CD4-positive, alpha-beta T cell treated with Interleukin-21 for 1 hour (primary cell): ENCODE measurements at places on chromosomes 4 and X.

DNA sequence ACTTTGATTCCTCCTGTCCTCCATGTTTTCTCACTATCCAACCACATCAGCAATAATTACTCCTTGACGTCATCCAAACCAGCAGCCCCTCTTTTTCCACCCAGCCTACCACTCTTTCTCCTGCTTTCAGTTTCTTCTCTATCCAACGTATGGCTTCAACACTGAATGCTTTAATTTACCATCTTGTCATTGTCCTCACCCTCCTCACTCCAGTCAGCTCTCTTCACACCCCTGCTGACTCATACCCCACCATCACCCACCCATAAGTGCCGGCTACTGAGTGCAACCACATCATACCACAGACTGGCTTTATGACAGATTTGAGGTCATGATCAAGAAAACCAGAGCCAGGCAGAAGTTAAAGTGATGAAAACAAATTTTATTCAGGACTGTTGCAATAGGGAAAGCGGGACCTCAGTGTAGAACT lies 9.8 kb upstream of the ANXA5 start:
- peak; percentile 58 for DNase-seq

DNA sequence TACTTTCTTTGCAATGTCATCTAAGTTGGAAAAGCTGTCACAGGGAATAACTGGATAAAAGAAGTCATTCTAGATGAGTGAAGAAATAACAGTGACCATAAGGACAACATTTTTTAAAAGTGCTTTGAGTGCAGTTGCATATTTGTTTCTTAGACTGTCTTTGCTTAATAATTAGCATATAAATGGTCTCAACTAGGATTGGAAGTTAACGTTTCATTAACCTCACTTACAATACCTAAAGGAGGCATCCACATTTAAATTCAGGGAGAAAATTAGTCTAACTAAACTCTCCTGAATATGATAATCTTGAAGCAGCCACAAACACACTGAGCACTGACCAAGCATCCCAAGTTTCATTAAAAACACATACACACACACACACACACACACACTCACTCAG lies 780.7 kb downstream of the PCDH18 start:
- DNase-seq, result no peak

- no peak for DNase-seq
Observed at GRCh38 chr4:41256131-41256739, 493 bp upstream of the UCHL1 start.

- DNase-seq, result no peak
Observed at GRCh38 chrX:123665197-123665596, 67.7 kb downstream of the THOC2 start.

- DNase-seq, result no peak
Observed at GRCh38 chrX:63884821-63885790, 100.1 kb upstream of the ARHGEF9 start.

DNA sequence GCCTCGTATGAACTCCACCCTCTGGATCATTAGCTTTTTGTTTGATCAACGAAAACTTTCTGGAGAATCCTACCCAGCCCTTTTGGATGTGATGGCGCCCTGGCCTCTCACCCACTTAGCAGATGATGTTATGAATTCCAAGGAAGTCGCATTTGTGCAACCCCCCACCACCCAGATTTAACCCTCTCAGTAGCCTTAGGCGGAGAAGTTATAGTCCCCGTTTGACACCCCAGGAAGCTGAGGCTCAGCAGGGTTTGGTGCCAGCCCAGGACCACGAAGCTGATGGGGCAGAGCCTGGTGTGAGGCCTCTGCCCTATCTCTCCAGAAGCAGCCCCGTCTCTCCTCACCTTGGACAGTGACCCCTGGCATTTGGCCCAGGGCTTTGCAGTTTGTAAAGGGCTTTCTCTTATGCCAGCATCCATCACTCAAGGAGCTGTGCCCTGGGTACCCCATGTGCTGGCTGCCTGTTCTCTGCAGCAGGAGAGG lies 1.0 kb downstream of the WFS1 start:
- DNase-seq, result no peak

DNA sequence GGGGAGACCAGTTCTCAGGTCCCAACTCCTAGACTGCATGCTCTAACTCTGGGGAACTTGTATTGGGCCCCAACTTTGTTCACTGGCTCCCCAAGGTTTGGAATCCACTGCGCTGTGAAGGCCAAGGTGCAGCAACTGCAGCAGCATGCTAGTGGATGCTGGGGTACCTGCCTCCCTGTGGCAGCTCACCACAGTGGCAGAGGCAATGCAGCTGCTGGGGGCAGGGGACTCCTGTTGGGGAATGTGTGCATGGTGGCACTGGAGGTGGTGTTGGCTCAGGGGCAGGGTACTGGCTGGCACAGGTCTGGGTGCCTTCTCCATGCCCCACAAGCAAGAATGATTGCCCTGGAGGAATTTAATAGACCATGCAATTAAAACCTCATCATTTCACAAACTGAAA lies 493.4 kb upstream of the GALNT7 start:
- DNase-seq, result no peak

- no peak for DNase-seq
Observed at GRCh38 chrX:14411326-14411725, 118.0 kb upstream of the GLRA2 start.

DNA sequence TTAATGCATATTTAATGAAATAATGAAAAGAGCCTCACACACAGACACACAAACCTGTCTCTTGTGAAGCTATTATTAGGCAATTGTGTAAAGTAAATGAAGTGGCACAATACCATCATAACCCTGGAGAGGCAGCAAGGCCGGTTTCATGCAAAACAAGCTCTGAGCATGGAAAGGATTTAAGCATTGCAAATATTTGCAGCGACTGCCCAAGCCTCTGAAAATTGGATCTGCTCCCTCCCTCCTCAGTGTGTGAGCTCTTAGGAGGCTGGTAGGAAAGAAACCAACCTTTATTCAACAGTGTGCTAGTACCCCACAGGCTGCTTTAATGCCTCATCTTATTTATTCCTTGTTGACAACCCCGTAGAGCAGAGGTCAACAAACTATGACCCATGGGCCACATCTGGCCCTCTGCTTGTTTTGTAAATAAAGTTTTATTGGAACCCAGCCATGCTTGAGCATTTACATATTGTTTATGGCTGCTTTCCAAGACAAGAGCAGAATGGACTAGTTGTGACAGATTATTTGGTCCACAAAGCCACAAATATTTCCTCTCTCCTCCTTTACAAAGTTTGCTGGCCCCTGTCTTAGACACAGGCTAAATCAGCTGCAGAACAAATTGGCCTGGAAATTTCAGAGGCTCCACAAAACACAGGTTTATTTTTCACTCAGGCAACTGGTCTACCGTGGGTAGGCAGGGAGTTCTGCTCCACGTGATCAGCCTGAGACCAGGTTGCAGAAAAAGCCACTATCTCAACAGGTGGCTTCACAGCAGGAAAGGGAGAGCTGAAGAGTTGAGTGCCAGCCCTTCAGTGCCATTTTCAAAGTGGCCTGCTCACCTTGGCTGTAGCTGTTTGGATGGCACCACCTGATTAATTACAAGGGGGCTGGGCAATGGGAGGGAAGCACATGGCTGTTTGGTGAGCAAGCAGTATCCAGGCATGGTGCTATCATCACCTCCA lies 16.8 kb downstream of the RS1 start:
- no peak for DNase-seq

GRCh38 chr4:88628746-88629145 lies 36.5 kb downstream of the HERC3 start:
- DNase-seq, result no peak

DNA sequence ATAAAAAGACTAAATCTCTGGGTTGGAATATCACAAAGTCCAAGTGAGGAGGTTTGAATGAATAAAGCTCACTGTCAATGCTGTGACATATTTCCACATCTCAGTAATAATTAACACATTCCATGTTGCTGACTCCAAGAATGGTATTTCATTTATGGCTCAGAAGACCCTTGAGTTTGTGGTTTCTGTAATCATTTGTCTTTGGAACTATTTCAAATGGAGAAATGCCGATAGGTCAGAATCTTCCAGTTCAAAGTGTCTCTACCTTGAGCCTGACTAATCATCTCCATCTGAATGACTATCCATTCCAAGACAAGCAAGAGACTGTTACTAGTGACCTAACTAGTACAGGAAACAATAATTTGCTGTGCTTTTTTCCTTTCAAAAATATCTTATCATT lies 24.2 kb upstream of the SLC2A9 start:
- no peak for DNase-seq

DNA sequence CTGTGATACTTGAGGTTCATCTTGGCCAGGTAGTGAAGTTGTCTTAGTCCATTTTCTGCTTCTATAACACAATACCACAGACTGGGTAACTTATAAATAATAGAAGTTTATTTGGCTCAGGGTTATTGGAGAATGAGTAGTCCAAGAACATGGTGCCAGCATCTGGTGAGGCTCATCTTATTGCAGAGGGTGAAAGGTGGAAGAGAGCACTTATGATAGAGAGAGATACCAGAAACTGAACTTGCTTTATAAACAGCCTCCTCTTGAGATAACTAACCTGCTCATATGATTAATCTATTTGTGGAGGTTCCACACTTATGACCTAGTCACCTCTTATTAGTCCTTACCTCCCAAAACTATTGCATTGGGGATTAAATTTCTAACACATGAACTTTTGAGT lies 1.6 kb downstream of the C4orf51 start:
- no peak for DNase-seq

- DNase-seq, result no peak
Observed at GRCh38 chr4:138056541-138056940, 185.6 kb downstream of the SLC7A11 start.

GRCh38 chr4:76363556-76364290 lies 57.2 kb downstream of the STBD1 start:
- no peak for DNase-seq

DNA sequence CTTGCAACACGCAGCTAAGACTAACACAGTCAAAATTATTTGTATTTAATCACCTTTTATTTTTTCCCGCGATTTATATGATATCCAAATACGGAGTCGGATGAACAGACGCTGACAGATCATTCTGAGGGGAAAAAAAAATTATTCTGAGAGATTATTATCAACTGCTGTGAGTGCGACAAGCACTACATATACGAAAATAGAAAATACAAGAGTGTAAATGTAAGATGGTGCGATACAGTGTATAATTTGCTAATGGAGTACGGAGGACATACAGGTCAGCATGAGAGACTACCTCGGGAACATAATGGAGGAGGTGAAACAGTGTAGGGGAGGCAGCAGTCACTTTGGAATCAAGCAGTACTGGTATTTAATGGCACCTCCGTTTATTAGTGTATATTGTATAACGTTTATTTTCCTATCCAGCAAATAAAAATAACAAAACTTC lies 2.8 kb upstream of the LIN54 start:
- no peak for DNase-seq

DNA sequence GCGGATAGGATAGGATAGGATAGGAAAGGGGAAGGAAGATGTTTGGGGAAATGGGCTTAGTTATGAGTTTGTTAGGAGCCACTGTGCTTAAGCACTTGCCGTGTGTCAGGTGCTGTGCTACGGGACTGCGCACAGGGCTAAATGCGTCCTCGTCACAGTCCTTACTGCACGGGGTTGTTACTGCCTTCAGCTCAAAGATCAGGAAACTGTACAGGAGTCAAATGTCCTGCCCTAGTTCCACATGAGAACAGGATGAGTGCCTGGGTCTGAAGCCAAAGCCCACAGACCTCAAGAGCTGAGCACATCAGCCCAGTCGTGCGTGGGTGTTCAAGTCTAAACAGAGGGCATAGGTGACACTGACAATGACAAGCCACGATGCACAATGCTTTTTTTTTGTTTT lies 15.0 kb downstream of the ACSL1 start:
- no peak for DNase-seq

DNA sequence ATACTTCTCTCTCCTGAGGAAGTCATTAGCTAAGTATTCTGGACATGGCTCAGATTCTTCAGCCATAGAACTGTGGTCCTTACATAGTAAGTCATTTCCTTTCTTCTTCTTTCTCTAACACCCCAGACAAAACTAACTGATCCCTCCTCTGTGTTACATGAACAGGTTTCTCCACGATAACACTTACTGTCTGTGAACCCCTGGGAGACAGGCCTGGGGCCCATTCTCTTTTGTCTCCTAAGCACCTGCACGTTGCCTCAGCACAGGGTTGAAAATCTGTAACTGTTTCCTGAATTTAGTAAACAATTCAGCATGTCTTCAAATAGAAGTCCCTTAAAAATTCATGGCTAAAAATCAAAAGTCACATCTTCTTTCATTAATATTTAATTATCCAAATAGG lies 24.7 kb downstream of the APBB2 start:
- no peak for DNase-seq
